Activated CD4-positive, alpha-beta T cell treated with anti-CD3 and anti-CD28 coated beads for 36 hours (primary cell): ENCODE measurements at places on chromosomes 7 and 10. TPM values are rescaled to one million over a fixed set of nuclear protein-coding genes. Genes with fewer than 3 reads are reported as not detected.

Gene MAGI2
- 0.12 TPM for total RNA-seq

Gene VIPR2
- total RNA-seq = 0.50 TPM

Gene NANOS1
- total RNA-seq = 0.09 TPM

Gene LEP
- total RNA-seq = not detected

Gene CTAGE8
- 1.9 TPM for total RNA-seq

DNA sequence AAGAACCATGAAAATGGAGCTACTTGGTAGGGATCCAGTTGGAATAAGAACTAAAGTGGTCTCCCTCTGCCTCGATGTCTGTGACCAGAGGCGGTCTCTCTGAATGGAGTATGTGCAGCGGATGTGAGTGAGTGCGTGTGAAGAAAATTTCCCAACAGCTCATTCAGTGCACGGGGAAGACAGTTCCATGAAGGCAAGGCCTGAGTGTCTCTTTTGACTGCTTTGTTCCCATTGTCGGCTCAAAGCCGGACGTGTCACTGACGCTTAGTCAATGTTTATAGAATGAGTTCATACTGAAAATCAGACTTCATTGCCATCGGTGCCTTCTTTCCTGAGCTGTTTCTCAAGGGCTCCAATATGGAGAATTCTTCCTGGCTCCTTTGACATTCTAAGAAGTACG, 55.3 kb upstream of the GRB10 start:
- H3K27me3 ChIP-seq = peaks cover 35% of the 10 kb centered on the region
- DNase-seq = no peak
- H3K27ac ChIP-seq = no peak overlapping the region
- no peaks in the 10 kb centered on the region for H3K36me3 ChIP-seq

DNA sequence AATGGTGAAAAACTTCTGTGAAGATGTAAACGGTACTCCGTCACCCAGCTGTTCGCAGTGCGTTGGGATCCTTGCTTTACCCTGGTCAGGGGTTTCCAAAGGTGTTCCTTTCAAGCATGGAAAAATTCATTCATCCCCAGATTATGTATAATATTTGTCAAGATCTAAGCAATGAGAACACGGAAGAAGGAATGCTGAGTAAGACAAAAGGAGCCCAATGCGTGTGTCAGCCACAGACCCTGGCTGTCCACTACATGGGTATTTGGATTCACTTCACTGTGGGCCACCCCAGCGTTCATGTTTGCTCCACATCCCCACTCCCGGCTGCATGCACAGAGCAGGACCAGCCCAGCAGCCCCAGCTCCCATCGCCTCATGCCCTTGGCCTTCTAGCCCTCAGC, 241.3 kb upstream of the CELF2 start:
- H3K27ac ChIP-seq = no peak overlapping the region
- H3K27me3 ChIP-seq = no peaks in the 10 kb centered on the region
- H3K4me1 ChIP-seq = no peaks in the 10 kb centered on the region
- no peak overlapping the region for H3K4me3 ChIP-seq
- H3K36me3 ChIP-seq = no peaks in the 10 kb centered on the region
- DNase-seq = no peak

GRCh38 chr10:87753995-87754866, 63.8 kb downstream of the ATAD1 start:
- peaks cover 48% of the 10 kb centered on the region for H3K4me1 ChIP-seq
- peak; percentile 21 for DNase-seq
- H3K4me3 ChIP-seq = no peak overlapping the region
- no peaks in the 10 kb centered on the region for H3K27me3 ChIP-seq

Gene PDK4
- total RNA-seq = not detected

Gene INHBA
- total RNA-seq = not detected

DNA sequence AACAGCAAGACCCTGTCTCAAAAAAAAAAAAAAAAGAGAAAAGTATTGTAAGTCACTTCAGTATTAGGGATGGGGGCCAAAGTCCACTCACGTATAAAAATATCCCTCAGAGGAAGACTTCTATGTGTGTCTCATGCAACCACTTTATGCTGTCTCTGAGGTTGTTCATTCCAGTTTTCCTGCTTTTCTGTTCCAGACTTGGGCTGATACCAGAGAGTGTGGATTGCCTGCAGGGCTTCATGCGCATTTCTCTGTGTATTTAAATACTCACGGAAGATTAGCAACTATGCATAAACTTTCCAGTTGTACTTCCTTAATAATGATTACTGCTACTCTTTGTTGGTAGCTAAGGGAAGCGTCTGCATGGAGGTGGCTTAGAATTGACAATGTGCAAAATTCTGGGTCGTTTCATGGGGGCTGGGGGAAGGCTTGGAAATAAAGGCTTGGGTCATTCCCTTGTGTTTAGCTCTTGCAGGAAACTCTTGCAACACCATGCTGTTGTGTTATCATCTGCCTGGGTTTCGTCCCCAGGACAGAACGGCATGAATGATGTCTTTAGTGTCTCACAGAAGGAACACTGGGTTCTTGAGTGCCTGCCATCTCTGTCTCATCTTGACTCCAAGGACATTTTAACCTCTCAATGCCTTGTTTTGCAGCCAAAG, 54.1 kb downstream of the KIAA1217 start:
- H3K4me1 ChIP-seq = no peaks in the 10 kb centered on the region
- H3K4me3 ChIP-seq = no peak overlapping the region
- DNase-seq = no peak
- peaks cover 2% of the 10 kb centered on the region for H3K27me3 ChIP-seq

DNA sequence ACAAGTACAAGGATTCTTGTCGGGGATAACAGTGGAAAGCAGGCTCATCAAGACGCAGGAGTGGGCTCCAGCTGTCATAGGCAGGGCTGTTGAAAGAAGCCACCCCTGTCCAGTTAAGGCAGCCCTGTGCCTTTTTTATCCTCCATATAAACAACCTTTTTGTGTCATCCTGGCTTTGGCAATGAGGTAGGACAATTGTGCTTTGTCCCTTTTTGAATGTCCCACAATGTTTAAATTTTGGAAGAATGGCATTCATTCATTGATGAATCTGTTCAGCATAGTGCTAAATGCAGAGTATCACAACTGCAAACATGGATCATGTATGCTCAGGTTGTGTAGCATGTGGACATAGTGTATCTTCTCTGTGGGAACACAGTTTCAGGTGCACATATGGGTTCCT, 66.7 kb downstream of the UBE3C start:
- H3K4me3 ChIP-seq = no peak overlapping the region
- no peaks in the 10 kb centered on the region for H3K27me3 ChIP-seq
- H3K4me1 ChIP-seq = no peaks in the 10 kb centered on the region
- no peak overlapping the region for H3K27ac ChIP-seq

Gene NEBL
- total RNA-seq = 0.04 TPM

Gene CFTR
- not detected for total RNA-seq

Gene OR6B1
- not detected for total RNA-seq

Gene GHITM
- total RNA-seq = 121 TPM

Gene MSANTD7
- total RNA-seq = 19.2 TPM

Gene PRRT4
- total RNA-seq = 0.39 TPM

Gene GIMAP2
- total RNA-seq = 30.0 TPM

Gene CPXM2
- not detected for total RNA-seq

GRCh38 chr7:17646253-17646956, 293.9 kb downstream of the SNX13 start:
- H3K27me3 ChIP-seq = peaks cover 17% of the 10 kb centered on the region
- DNase-seq = no peak
- no peaks in the 10 kb centered on the region for H3K4me1 ChIP-seq
- H3K27ac ChIP-seq = no peak overlapping the region
- H3K36me3 ChIP-seq = no peaks in the 10 kb centered on the region

- no peaks in the 10 kb centered on the region for H3K4me1 ChIP-seq
- H3K36me3 ChIP-seq = no peaks in the 10 kb centered on the region
- no peaks in the 10 kb centered on the region for H3K27me3 ChIP-seq
- H3K4me3 ChIP-seq = no peak overlapping the region
Observed at GRCh38 chr7:4113976-4114375, 568.1 kb upstream of the FOXK1 start.

Gene C1GALT1
- 37.1 TPM for total RNA-seq

GRCh38 chr7:7536396-7537019, 835 bp upstream of the COL28A1 start:
- no peaks in the 10 kb centered on the region for H3K36me3 ChIP-seq
- H3K4me1 ChIP-seq = no peaks in the 10 kb centered on the region
- H3K4me3 ChIP-seq = no peak overlapping the region
- H3K27ac ChIP-seq = no peak overlapping the region
- DNase-seq = no peak

Gene SPDYE2B
- not detected for total RNA-seq

Gene OR2A7
- 3.8 TPM for total RNA-seq

GRCh38 chr10:24307116-24307515, 98.2 kb downstream of the KIAA1217 start:
- H3K27ac ChIP-seq = no peak overlapping the region
- no peak overlapping the region for H3K4me3 ChIP-seq
- no peaks in the 10 kb centered on the region for H3K4me1 ChIP-seq
- no peaks in the 10 kb centered on the region for H3K36me3 ChIP-seq
- no peak for DNase-seq

GRCh38 chr10:60434418-60435046, 44.9 kb upstream of the ANK3 start:
- no peak overlapping the region for H3K27ac ChIP-seq
- no peaks in the 10 kb centered on the region for H3K27me3 ChIP-seq
- H3K36me3 ChIP-seq = no peaks in the 10 kb centered on the region
- H3K4me3 ChIP-seq = no peak overlapping the region

DNA sequence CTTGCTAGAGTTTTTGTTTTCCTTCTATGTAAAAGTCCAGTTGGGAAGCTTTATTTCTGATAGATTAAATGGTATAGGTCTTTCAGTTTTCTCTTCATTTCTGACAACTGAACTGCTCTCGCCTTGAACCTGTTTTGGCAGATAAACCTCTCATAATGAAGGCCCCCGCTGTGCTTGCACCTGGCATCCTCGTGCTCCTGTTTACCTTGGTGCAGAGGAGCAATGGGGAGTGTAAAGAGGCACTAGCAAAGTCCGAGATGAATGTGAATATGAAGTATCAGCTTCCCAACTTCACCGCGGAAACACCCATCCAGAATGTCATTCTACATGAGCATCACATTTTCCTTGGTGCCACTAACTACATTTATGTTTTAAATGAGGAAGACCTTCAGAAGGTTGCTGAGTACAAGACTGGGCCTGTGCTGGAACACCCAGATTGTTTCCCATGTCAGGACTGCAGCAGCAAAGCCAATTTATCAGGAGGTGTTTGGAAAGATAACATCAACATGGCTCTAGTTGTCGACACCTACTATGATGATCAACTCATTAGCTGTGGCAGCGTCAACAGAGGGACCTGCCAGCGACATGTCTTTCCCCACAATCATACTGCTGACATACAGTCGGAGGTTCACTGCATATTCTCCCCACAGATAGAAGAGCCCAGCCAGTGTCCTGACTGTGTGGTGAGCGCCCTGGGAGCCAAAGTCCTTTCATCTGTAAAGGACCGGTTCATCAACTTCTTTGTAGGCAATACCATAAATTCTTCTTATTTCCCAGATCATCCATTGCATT, 27.1 kb downstream of the MET start:
- DNase-seq = no peak
- no peaks in the 10 kb centered on the region for H3K4me1 ChIP-seq
- H3K27ac ChIP-seq = no peak overlapping the region
- no peaks in the 10 kb centered on the region for H3K36me3 ChIP-seq
- peaks cover 19% of the 10 kb centered on the region for H3K27me3 ChIP-seq

DNA sequence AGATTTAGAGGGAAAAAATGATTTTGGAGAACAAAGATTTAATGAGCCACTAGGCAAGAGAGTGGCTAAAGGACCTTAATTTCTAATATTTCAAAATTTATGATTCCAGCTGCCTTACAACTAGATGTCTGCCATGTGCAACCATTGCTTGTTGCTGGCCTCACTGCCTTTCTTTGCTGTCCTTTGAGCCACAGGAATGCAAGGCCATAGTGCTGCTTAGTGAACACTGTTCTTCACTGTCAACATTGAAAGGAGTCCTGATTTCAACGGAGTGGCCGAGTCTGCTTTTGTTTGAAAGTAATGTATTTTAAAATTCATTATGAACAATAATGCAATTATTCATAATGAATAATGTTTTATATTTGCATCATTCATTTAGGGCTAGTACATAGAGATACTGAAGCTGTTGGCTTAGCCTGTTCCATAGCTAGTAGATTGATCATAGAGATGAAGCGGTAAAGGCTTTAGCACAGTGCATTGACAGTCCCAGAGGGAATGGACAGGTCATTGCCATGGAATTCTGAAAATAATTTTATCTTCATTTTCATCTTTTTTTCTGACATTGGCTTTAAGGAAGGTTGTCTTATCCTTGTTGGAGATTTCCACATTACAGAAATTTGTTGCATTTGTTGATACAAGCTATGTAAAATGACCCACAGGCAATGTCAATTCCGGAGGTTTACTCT, 544.1 kb downstream of the AUTS2 start:
- H3K4me3 ChIP-seq = no peak overlapping the region
- no peaks in the 10 kb centered on the region for H3K4me1 ChIP-seq
- no peaks in the 10 kb centered on the region for H3K27me3 ChIP-seq
- no peaks in the 10 kb centered on the region for H3K36me3 ChIP-seq
- H3K27ac ChIP-seq = no peak overlapping the region

- no peak overlapping the region for H3K4me3 ChIP-seq
- peaks cover 20% of the 10 kb centered on the region for H3K36me3 ChIP-seq
- H3K27me3 ChIP-seq = no peaks in the 10 kb centered on the region
Observed at GRCh38 chr7:24873944-24874343, 106.0 kb downstream of the OSBPL3 start.

- peaks cover 48% of the 10 kb centered on the region for H3K4me1 ChIP-seq
- no peak overlapping the region for H3K27ac ChIP-seq
- H3K27me3 ChIP-seq = no peaks in the 10 kb centered on the region
- DNase-seq = no peak
- no peak overlapping the region for H3K4me3 ChIP-seq
- H3K36me3 ChIP-seq = peaks cover 14% of the 10 kb centered on the region
Observed at GRCh38 chr7:96308950-96309263, 13.0 kb downstream of the SLC25A13 start.

DNA sequence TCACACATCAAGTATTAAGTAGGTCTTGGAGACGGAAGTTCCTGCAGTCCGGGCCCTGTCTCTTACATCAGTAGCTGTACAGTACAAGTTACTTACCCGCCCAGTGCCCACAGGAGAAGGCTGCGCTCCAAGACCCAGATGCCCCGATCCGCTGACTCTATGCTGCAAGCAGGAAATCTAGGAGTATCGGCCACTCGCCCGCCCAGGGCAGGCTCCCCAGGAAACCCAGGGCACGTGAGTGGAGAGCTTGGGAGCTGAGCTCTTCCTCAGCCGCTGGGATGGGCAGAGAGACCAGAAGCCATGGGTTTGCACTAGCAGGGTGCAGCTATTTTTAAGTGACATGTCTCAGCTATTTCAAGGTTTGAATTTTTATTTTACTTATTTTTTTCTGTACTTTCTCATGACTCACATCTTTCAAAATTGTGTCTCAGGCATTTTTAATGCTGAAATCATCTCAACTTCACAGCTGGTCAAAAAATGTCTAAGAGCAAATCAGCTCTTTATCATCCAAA, 1.9 kb upstream of the GPER1 start:
- peaks cover 12% of the 10 kb centered on the region for H3K4me1 ChIP-seq
- no peaks in the 10 kb centered on the region for H3K36me3 ChIP-seq
- no peak overlapping the region for H3K27ac ChIP-seq
- DNase-seq = no peak
